ENCODE measurements at places on chromosomes 5 and 9.
A peak's percentile ranks its signal among the peaks of the same experiment; 100 is the strongest.

DNA sequence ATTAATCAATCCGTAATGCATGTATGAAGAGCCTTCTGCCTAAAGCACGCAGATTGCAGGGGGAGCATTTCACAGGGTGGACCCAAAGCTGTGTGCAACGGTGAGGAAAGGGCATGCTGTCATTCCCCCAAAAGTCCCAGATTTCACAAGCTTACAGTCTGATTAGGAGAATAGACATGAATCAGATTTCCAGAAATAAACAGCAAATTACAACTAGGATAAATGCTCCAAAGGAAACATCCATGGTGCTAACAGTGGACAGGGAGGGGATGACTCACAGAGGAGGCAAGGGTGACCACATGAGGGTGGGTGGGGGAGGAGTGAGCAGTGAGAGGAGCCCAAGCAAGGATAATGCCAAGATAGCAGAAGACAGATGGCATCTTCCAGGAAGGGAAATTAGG is 258.4 kb upstream of the TAS2R1 start:
- DNase-seq = peak; percentile 79

GRCh38 chr5:178340637-178341036 is 108.0 kb upstream of the PHYKPL start:
- no peak for DNase-seq

DNA sequence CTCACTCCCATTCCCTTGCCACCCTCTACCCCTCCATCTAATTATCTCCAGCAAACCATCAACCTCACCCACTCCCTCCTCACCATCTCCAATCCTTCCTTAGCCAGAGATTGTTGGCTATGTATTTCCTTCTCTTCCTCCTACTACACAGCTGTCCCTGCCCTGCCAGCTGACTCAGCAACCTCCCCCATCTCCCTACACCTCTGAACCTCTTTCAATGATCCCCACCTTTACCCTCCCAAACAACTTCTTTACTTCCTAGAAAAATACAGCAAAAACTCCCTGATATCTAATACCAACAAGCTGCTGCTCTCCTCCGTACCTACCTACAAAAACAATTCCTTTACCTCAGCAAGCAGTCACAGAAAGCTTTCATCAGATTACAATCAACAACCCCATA is 37.3 kb downstream of the SPTLC1 start:
- DNase-seq = no peak

DNA sequence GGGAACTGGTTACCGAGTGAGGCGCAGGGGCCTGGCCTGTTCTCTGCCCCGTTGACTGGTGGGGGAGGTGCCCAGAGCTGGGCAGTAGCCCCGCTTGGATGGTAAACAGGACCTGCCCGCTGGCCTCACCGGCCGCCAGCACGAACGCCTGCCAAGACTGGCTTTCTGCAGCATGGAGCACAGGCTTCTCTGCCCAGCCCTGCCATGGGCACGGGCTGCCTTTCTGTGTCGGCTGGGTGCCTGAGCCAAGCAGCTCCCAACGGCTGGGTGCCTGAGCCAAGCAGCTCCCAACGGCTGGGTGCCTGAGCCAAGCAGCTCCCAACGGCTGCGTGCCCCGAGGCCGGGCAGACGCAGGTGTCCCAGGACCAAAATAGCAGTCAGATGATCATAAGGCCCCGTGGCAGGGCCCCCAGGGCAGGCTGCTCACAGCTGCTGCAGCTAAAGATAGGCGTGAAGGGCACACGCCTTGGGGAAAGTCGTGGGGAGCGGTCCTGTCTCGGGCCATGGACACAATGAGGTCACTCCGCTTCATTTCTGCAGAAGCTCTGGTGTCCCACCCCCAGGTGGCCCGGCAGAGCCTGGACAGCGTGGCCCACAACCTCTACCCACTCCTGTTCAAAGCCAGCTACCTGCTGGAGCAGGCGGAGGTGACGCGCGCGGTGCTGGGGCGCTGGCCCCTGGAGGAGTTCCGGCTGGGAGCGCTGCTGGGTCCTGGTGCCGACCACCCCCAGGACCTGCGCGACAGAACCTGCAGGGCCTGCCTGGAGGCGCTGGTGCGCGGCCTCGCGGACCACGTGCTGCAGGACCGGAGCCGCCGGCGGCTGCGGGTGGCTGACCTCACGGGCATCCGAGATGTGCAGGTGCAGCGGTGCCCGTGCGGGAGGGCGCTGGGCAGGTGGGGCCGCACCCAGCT is at the start of gene LRRC14B:
TSS of gene LRRC14B (plus strand) at position 460 of the 913 bp plus-strand sequence. CDS start at position 504, 44 bp downstream.
- no peak for DNase-seq

- DNase-seq = no peak
Observed at GRCh38 chr9:4220346-4220745, 79.5 kb downstream of the GLIS3 start.

DNA sequence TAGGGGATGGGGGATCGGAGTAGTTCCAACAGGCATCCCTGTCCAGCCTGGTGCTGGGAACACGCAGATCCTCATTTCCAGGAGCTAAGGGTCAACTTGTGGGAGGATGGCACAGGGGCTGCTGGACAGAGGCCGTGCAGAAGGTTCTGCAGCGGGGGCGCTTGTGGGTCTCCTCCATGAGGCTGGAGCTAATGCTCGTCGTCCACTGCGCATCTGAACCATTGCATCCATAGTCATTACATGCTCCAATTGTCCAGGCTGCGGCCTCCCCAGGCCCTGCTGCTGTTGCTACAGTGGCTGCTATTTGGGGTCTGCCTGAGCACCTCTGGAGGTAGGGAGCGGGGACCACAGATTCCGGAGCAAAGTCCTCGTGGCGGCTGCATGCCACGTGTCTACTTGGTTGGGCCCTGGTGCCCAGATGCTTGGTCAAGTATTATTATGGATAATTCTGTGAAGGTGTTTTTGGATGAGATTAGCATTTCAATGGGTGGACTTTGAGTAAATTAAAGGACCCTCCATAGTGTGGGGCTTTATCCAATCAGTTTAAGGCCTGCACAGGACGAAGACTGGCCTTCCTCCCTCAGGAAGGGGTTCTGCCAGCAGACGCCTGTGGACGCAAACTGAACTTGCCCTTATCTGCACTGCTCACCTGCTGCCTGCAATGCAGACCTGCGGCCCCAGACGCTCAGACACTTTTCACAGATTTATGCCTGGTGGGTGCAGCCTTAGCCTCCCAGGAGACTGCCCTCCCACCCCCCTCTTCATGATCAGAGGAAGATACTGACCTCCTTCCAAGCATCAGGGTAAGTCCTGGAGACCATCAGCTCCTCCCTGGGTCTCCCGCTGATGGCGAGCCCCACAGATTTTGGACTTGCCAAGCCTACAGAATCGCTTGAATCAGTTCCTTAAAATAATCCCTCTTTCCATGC is 127.5 kb upstream of the IRX4 start:
- no peak for DNase-seq

DNA sequence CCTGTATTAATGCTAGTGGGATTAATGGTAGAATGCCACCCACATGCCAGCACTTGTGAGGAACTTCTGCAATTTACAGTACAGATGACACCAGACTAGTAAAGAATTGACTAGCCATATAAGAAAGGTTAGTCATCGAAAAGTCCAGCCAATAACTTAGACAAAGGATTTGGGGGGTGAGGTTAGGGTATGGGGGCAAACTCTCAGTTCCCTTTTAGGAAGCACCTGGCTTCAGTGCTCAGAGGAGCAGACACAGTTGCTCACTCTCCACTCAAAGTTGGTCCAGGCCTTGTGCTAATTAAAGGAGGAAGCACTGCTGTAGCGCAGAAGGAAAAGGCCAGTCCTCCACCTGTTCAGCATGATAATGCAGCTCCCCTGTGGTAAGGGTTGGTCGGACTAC is 25.2 kb downstream of the TGFBR1 start:
- DNase-seq = no peak
